ENCODE measurements at places on chromosomes 3 and 15.

- no peak for DNase-seq
These were observed 50.3 kb downstream of the MED12L start for GRCh38 chr3:151135541-151136337.

DNA sequence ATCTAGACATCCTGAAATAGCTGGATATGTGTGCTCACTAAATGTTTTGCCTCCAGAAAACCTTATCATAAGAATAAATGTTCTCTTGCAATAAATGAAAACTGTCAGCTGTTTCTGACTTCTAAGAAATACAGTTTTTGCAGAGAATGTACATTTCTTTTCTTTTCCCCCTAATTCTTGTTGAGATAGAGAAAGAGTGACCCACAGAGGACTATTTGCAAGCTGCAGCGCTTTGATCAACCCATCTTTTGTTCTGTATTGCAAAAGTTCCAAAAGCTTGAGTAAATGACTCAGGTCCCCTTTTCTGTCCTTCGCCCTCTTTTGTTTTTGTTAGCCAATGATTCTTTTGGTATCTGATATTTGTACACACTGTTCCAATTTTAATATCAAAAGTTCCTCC is 141.9 kb downstream of the BBX start:
- DNase-seq = no peak

GRCh38 chr15:80878867-80879250 is 99.7 kb downstream of the CEMIP start:
- DNase-seq = no peak

DNA sequence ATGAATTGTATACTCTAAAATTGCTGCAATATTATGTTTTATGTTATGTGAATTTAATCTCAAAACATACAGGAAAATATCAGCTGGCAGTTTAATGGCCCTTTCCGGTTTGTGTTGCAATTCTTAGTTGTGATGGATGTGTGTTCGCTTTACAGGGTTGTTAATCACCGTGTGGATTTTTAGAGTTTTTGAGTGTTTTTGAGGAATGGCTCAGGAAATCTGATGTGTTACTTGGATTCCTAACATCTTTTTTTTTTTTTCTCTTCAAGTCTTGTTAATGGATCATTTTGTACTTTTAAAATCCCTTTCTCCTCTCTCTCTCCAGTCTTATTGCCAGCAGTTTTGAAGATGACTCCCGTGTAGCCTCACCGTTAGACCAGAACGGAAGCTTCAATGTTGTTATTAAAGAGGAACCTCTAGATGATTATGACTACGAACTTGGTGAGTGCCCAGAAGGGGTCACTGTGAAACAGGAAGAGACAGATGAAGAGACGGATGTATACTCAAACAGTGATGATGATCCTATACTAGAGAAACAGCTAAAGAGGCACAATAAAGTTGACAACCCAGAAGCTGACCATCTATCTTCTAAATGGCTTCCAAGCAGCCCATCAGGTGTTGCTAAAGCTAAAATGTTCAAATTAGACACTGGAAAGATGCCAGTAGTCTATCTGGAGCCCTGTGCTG is 35.7 kb downstream of the MGA start:
- no peak for DNase-seq

- DNase-seq = no peak
These were observed 214.2 kb downstream of the ERC2 start for GRCh38 chr3:56253941-56254665.

GRCh38 chr3:4825436-4826236 is 153.6 kb upstream of the BHLHE40 start:
- DNase-seq = no peak

- no peak for DNase-seq
These were observed 39.2 kb downstream of the BBX start for GRCh38 chr3:107561980-107562379.

DNA sequence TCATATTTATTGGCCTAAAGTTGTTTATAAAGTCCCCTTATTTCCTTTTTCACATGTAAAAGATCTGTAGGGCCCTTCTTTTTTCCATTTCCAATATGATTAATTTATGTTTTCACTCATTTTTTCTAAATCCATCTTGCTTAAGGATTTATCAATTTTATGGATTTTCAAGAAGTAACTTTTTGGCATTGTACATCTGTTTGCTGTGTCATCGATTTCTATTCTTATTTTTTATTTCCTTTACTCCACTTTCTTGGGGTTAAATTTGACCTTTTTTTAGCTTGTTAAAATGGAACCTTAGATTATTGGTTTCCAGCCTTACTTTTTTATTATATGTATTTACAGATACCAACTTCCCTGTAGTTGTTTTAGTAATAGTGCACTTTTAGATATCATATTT is 207.9 kb downstream of the LRTM1 start:
- no peak for DNase-seq

DNA sequence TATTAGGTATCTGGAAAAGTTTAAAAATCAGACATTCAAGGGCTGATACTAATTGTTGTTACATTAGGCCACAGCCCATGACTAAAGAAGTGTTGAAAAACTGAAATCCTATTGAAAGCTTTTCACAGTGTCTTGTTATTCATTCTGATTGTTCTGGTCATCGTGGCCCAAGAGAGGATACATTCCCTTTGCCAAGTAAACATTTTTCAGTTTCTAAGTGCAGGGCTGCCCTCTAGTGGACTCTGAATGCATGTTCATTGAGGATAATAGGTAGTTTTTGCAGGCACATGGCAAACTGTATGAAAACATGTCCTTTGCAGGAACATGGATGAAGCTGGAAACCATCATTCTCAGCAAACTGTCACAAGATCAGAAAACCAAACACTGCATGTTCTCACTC is 181.1 kb downstream of the MYRIP start:
- DNase-seq = no peak

- DNase-seq = no peak
These were observed 749 bp downstream of the RSRC1 start for GRCh38 chr3:158110658-158111018.

DNA sequence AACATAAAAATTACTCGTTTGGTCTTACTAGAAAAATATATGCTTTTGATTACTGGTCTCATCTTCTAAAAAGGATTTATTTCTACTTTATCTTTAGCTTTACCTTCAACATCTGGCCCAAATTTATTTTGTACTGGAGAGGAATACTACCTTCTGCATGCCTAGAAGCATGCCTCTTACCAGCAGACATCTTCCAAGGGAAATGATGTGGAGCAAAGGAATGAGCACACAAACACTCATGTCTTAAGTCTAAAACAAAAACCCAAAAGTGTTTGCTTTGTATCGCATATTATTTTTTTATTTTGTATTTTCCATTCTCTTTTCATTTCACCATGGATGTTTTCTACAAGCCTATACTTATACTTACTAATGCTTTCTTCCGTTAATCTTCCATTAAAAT is 304.6 kb upstream of the KCNMB2 start:
- no peak for DNase-seq

GRCh38 chr3:124404621-124405020 is 325.6 kb upstream of the UMPS start:
- DNase-seq = no peak

DNA sequence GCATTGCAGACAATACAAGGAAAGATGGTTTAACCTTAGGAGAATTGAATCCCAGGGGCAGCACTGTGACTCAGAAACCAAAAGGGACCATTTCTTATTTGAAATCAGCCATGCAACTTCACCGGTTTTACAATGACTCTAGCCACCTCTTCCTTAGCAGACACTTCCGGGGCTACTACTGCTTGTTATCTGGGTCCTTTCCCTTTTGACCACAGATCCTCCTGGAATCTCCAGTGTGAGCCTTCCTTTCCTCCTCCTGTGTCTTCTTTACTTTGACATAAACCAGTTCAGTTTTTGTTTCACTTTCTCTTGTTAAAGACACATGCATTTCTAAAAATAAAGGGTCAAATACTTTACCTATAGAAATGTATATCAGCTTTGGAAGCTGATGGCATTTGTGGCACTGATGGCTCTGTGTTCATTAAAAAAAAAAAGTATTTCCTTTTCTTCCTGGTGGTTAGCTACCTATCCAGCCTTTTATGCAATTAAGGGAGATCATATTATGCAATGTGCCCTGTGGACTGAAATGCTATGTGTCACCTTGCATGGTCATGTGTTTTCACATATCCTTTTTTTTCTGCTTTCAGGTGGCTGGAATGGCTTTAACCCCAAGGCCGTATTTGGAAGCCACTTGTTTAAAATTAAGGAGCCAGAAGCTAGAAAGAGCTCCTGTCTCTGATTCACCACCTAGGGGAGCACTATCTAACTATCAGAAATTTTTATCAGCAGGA is 296.2 kb downstream of the CHL1 start:
- no peak for DNase-seq

GRCh38 chr15:87212041-87212440 is 1044.5 kb downstream of the NTRK3 start:
- DNase-seq = no peak

DNA sequence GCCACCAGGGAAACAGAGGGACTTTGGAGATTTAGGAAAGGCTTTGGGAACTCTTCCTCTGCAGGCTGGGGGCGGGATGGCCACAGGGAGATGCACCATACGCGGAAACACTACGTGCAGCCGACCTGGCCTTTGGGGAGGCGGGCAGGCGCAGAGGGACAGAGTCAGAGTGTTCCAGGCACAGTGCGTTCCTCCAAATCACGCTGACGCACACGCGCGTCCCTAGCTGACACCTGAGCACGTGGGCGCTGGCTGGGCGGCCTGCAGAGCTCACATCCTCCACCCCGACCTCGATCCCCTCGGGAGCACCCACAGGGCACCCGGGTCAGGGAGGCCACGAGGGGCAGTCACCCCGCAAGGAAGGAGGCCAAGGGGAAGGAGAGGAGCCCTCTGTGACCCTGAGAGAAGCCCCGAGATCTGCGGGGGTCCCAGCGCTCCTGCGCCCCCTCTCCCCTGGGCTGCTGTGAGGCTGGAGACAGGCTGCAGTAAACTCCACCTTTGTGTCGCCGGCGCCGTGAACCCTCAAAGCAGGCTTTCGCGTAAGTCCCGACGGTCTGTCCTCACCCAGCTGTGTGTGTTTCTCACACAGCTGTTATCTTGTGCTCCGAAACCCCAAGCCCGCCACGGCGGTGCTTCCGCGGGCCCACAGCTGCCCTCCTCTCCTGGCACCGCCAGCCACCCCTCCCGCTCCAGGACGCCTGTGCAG is 196.3 kb downstream of the OCA2 start:
- no peak for DNase-seq

DNA sequence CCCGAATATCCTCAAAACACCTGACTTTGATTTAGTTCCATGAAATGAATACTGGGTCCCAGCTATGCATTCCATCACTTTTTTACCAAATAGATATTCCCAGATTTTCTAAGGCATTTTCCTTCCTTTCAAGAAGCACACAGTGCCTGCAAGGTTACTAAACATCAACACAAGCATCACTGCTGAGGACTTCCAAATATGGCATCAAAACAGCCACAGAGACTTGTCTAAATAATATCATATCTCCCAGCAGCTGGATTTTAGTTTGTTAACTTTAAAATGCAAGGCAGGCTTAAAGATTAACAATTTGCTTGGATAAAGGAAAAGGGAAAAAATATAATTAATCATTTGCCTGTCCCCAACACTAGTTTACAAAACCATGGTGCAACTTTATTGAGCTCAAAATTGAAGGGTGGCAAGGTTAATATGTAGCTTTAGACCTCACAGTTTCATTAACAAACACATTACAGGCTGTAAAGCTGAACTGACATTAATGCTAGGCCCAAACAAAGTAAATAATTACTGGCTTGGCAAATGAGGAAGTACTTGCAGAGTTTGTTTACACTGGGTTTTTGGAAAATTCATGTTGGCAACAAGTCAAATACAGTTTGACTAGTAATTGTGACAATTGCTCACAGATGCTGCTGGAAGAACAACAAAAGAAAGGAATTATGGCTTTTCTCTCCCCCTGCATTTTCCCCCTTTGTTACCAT is 401.7 kb upstream of the CDIN1 start:
- DNase-seq = no peak

- no peak for DNase-seq
These were observed 10.3 kb downstream of the TM2D3 start for GRCh38 chr15:101641894-101642293.

DNA sequence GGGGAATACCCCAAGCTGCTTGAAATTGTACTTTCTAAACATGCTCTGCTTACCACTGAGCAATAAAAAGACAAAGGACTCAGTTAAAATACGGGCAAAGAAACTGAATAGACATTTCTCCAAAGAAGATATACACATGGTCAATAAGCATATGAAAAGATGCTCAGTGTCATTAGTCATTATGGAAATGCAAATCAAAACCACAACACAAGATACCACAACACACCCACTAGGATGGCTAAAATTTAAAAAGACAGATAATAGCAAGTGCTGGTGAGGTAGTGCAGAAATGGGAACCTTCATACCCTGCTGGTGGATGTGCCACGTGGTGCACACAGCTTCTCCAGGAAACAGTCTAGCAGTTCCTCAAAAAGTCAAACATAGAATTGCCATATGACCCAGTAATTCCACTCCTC is 21.3 kb downstream of the LRIG1 start:
- no peak for DNase-seq

DNA sequence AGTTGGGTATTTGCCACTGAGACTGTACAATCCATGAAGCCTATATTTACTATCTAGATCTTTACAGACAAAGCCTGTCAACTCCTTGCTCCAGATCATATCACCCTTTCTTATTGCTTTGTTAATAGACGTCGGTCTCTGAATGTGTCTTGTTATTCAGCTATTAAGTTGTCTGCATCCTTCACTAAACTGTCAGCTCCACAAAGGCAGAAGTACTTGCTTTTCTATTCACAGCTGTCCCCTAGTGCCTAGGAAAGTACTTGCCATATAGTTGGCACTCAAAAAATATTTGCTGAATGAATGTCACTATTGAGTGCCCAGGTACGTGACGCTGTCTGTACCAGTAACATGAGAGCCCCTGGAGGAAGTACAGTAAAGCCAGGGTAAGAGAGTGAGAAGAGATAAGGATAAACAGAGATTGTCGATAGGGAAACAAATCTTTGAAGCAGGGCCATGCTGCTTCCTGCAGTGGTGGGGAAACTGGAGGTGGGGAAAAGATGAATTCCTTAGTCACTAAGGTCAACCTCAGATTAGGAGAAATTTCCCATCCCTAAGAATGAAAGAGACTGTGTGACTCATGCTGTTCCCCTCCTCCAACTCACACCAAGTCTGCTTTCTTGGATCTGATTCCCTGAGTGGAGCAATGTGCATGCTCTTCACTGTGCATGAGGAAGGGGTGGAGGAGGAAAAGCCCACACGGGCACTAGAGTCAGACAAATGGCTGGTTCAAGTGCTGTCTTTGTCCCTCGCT is 36.3 kb downstream of the PRICKLE2 start:
- no peak for DNase-seq

DNA sequence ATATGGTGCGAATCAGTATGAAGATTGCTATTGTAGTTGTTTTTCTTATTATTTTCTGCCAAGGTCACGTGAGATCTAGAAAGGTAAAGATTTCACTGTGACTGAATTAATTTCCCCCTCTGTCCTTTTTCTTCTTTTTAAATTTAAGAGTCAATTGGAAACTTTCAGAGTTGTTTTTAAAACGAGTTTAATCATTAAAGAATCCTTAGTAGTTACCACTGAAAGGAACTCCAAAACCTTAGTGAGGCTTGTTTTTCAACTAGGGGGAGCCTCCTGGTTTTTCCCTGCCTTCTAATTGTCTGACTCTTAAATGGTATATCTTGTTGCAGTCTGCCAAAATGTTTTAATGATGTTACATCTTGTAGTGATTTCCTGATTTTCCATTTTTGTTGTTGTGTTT is 17.6 kb downstream of the P2RY12 start:
- DNase-seq = no peak

- no peak for DNase-seq
These were observed 34.6 kb upstream of the PPIB start for GRCh38 chr15:64197425-64197824.

GRCh38 chr3:45763303-45763675 is 33.0 kb downstream of the SLC6A20 start:
- no peak for DNase-seq

GRCh38 chr3:113055201-113055600 is 64.4 kb downstream of the GTPBP8 start:
- DNase-seq = no peak

Data from Right ventricle myocardium inferior (tissue), 1 donor.